Cardiac septum (tissue), 1 donor: ENCODE measurements at places on chromosomes 1 and 21. TPM values are rescaled to one million over a fixed set of nuclear protein-coding genes. Genes with fewer than 3 reads are reported as not detected.

GRCh38 chr1:67700692-67701410, 15.8 kb downstream of the GADD45A start:
- DNase-seq, result no peak

- DNase-seq, result no peak
Measured at GRCh38 chr1:221991221-221991620, 249.3 kb upstream of the DUSP10 start.

- DNase-seq, result no peak
Measured at GRCh38 chr1:86762336-86762735, 58.0 kb downstream of the SH3GLB1 start.

DNA sequence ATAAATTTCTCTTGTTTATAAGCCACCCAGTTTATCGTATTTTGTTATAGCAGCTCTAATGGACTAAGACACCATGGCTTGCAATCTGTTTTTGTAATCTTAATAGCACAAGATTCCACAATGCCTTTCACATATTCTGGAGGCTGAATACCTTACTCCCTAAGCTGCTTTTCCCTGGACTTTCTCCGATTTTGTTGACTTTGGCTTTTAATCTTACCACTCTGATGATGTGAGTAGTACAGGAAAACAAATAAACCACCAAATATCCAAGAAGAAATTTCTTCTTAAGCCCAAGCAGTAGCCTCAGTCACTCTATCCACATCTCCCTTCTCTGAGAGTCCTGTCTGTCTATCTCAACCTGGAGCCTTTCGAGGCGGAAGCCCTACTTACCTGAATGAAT, 838.6 kb downstream of the LTN1 start:
- DNase-seq, result no peak

POLR3C gene
- 14.0 TPM for total RNA-seq

DNA sequence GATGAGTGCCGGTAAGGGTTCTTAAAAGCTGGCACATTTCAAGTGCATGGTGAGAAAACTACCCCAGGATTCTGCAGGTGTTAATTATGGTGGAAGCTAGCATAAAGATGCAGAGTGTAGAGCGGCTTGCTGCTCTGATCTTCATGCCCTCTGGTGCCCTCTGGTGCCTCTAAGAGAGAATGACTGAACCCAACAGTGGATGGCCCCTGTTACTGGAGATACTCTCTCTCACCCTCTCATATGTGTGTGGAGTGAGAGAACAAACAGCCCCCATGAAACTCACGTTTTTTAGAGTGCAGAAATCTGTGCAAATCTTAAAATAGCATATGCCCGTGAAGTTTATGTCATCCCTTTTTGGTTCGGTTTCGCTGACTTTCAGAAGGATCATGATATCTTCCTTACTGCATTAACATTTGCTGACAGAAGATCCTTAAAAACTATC, 90.0 kb downstream of the GRIK1 start:
- no peak for DNase-seq

DNA sequence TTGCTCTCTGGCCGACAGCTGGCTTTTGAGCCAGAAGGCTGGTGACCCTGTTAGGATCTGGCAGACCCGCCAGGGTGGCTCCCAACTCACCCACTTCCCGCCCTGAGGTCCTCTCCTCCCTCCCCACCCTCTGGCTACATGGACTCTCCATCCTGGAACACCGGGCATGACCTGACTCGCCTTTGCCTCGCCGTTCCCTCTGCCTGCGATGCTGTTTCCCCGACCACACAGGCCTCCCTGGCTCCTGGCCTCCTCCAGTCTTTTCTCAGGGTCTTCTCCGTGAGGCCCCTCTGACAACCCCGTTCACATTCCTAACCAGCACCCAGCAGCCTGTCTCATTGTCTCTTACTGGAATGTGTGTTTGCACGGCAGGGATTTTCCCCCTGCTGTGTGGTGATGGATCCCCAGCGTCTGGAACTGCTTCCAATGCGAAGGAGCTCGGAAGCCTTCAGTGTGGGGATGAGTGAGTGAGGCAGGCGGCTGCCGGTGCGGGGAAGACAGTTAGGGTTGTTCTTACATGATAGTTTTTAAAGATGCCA, 46.0 kb upstream of the POFUT2 start:
- no peak for DNase-seq

DNA sequence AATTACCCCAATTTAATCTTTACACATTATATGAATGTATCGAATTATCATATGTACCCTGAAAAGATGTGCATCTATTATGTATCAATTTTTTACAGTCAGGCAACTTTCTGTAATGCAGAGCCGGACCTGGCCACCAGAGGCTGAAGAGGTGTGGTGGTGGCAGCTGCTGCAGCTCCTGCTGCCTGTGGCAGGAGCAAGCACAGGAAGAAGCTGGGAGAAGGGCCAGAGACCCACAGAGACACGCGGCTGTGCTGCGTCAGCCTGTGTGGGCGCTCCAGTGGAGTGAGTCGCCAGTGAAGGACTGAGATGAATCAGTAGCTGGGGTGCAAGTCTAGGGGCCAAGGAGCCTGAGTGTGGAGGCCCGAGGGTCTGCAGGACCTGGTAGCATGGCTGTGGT, 74.3 kb upstream of the COG2 start:
- no peak for DNase-seq
